Fibroblast of gingiva (primary cell): ENCODE measurements at places on chromosomes 13 and 19.

GRCh38 chr19:7907122-7907521 is 3.4 kb downstream of the MAP2K7 start:
- DNase-seq: no peak

GRCh38 chr19:47626238-47626637 is 17.3 kb downstream of the BICRA start:
- DNase-seq: no peak

DNA sequence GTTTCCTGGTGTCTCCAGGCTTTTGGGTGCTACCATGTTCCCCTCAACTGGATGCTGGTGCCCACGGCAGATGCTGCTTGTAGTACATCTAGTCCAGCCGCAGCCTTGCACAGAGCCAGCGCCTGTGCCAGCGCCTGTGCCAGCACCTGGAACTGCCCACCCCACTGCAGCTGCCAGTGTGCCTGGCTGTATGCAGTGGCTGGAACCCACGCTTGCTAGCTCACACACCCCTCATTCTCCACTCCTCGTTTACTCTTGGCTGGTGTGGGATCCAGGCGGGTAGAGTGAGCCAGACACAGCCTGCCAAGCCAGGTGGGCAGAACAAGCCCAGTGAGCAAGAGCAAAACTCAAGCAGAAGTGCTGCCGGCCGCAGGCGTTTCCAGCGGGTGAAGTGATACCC is 428.6 kb downstream of the SLITRK1 start:
- no peak for DNase-seq

DNA sequence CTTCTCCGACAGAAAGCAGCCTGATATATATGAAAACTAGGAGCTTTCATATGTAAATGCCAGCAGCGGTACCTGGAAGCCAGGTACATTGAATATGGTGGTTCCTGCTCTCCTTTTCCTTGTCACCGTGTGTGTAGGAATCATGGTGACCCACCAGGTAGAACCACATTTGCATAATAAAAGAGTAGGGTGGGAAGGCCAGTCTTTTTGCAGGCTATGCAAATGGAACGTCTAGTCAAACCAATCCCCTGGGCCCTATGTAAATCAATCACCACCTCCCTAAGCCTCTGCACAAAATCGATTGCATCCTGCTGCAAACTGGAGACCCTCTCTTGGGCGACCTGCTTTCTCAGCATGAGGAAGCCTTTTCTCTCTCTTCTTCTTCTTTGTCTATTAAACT is 22.2 kb upstream of the ZNF181 start:
- no peak for DNase-seq

DNA sequence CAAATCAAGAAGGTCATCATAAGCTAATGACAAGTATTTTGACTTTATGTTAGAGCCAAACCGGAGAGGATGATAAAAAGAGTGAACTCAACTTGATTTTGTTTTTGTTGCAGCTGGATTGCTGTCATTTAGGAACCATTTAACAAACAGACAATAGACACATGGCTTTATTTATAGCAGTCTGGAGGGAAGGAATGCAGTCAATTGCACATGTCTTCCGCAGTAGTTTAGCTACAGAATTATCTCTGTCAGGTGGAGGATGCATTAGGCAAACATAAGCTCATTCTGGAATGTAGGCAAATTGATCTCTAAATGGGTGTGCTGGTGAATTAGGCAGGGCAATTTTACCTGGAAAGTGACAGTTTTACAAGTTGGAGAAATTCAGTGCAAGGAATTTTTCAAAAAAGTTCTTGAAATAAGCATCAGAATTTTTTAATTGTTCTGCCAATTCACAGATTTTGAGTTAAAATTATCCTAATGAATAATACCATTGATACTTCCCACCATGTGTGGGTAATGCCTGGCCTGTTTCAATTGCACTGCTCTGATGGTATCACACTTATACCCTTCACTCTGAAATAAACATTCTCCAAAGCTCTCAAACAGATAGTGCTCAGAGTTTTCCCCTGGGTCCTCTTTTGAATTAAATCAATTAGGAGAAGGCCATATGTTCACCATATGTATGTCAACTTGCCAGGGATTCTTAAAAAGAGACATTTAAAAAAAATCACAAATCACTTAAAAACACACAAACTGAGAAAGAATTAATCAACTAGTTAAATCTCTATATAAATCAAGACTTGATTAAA is 318.3 kb downstream of the NDFIP2 start:
- DNase-seq: peak; percentile 43

GRCh38 chr19:41328842-41329225 is 18.9 kb downstream of the CCDC97 start:
- DNase-seq: no peak

- no peak for DNase-seq
These were observed 512.2 kb downstream of the LMO7 start for GRCh38 chr13:76148374-76148773.

GRCh38 chr19:400976-401865 is 7.7 kb downstream of the C2CD4C start:
- DNase-seq: no peak

GRCh38 chr19:30318936-30319335 is 53.2 kb upstream of the ZNF536 start:
- no peak for DNase-seq

GRCh38 chr13:29435125-29435911 is 160.2 kb downstream of the SLC7A1 start:
- DNase-seq: peak; percentile 94

- DNase-seq: peak; percentile 54
These were observed 3.9 kb upstream of the IL12RB1 start for GRCh38 chr19:18090545-18091216.

GRCh38 chr19:32680986-32681385 is 5.3 kb downstream of the RGS9BP start:
- DNase-seq: no peak

DNA sequence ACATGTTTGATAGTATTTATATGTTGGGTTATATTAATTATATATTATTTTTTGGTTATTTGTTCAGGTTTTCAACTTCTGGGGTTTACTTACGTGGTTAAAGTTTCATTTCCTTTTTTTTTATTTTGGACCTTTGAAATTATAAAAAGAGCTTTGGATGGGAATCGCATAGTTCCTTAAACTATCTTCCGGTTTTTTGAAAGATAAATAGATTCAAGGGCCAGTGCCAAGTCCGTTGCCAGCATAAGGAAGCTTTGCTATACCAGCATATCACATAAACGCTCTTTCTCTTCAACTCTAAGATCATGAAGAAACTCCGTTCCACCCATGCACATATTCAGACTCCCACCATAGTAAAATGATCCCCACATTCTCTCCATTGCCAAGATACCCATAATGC is 7.4 kb upstream of the OXGR1 start:
- no peak for DNase-seq

GRCh38 chr13:98172590-98173422 is 4.3 kb downstream of the RNF113B start:
- no peak for DNase-seq

GRCh38 chr19:51541458-51542357 is 10.2 kb upstream of the SIGLEC6 start:
- no peak for DNase-seq

- DNase-seq: no peak
These were observed 8.4 kb downstream of the CSNK1A1L start for GRCh38 chr13:37097076-37097475.

DNA sequence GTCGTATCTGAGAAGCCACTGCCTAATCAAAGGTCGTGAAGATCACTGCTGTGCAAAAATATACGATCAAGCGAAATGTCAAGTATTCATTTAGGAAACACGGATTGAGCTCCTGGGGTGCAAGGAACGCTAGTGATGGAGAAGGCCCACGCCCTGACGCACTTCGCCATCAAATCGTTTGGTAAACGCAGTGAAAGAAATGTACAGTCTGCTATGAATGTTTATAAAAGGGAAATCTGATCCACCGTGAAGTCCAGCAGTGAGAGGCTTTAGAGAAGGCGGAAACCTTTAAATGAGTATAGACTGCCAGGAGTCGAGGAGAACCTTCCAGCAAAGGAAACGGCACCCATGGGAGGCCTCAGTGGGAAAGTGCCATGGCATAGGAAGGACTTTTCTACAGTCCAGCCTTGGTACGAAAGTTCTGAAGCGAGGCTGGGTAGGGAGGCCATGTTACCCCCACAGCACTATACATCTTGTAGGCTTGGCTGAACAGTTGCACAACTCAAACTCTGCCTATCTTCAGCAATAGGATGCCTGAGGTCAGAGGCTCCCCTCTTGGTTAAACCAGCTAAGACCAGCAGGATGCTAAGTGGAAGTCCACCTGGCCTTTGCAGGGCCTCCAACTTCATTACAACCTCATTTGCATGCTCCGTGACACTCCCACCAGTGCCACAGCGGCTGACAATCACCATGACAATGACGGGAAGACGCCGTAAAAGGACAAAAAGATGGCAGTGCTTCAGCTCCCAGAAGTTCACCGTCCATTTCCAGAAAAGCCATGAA is 20.4 kb downstream of the PCID2 start:
- peak; percentile 67 for DNase-seq

- DNase-seq: no peak
These were observed 393.1 kb downstream of the TBC1D4 start for GRCh38 chr13:75088915-75089314.
